CD4-positive, alpha-beta T cell (primary cell): ENCODE measurements at places on chromosomes 12 and 14.

GRCh38 chr12:52945389-52946232, 3.3 kb upstream of the KRT18 start:
- DNase-seq = no peak

GRCh38 chr14:56422703-56423213, 156.8 kb upstream of the TMEM260 start:
- DNase-seq = peak; percentile 5

- DNase-seq = no peak
Observed at GRCh38 chr12:89574736-89575208, 48.9 kb upstream of the POC1B start.

DNA sequence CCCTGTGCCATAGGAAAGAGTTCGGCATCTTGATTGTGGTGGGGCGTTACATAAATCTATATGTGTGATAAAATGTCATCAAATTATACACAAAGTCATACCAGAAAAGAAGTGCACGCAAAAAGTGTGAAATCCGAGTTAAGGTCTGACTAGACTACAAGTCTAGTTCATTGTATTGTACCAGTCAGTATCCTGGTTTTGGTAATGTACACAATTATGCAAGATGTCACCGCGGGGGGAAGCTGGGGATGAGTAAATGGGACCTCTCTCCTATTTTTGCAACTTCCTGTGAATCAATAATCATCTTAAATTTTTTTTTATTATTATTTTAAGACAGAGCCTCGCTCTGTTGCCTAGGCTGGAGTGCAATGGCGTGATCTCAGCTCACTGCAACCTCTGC, 43.2 kb upstream of the BCL11B start:
- no peak for DNase-seq

- no peak for DNase-seq
Observed at GRCh38 chr12:48021485-48022179, 17.4 kb upstream of the COL2A1 start.
